ENCODE measurements at places on chromosomes 1 and 21. TPM values are rescaled to one million over a fixed set of nuclear protein-coding genes. Genes with fewer than 3 reads are reported as not detected.

S100A7 gene
- not detected for polyA plus RNA-seq

CFAP141 gene
- polyA plus RNA-seq = not detected

ELF3 gene
- polyA plus RNA-seq = 120 TPM

FAM78B gene
- 1.4 TPM for polyA plus RNA-seq

MATN1 gene
- polyA plus RNA-seq = 0.24 TPM

FMO4 gene
- 3.2 TPM for polyA plus RNA-seq

NBPF10 gene
- polyA plus RNA-seq = 0.71 TPM

ZBTB37 gene
- 1.3 TPM for polyA plus RNA-seq

C1orf141 gene
- not detected for polyA plus RNA-seq

RXFP4 gene
- 0.18 TPM for polyA plus RNA-seq

TCHH gene
- polyA plus RNA-seq = 0.11 TPM

CEP85 gene
- 4.3 TPM for polyA plus RNA-seq

HSF2BP gene
- polyA plus RNA-seq = 0.37 TPM

CFAP45 gene
- polyA plus RNA-seq = 1.0 TPM

ERICH3 gene
- 0.11 TPM for polyA plus RNA-seq

SERPINC1 gene
- 1.4 TPM for polyA plus RNA-seq

CD84 gene
- polyA plus RNA-seq = 1.4 TPM

WNT4 gene
- polyA plus RNA-seq = 3.9 TPM

RRAGC gene
- 25.3 TPM for polyA plus RNA-seq

DNASE2B gene
- not detected for polyA plus RNA-seq

TRIM67 gene
- polyA plus RNA-seq = 0.08 TPM

E2F2 gene
- 0.08 TPM for polyA plus RNA-seq

KRTAP19-7 gene
- not detected for polyA plus RNA-seq

C1orf94 gene
- not detected for polyA plus RNA-seq

TDRKH gene
- polyA plus RNA-seq = 3.1 TPM

FMO3 gene
- polyA plus RNA-seq = 1.4 TPM

SV2A gene
- 7.3 TPM for polyA plus RNA-seq

CLCA4 gene
- 11.7 TPM for polyA plus RNA-seq

SPRR4 gene
- not detected for polyA plus RNA-seq

NR1I3 gene
- polyA plus RNA-seq = 0.27 TPM
